ENCODE measurements at places on chromosomes 5 and 9.

DNA sequence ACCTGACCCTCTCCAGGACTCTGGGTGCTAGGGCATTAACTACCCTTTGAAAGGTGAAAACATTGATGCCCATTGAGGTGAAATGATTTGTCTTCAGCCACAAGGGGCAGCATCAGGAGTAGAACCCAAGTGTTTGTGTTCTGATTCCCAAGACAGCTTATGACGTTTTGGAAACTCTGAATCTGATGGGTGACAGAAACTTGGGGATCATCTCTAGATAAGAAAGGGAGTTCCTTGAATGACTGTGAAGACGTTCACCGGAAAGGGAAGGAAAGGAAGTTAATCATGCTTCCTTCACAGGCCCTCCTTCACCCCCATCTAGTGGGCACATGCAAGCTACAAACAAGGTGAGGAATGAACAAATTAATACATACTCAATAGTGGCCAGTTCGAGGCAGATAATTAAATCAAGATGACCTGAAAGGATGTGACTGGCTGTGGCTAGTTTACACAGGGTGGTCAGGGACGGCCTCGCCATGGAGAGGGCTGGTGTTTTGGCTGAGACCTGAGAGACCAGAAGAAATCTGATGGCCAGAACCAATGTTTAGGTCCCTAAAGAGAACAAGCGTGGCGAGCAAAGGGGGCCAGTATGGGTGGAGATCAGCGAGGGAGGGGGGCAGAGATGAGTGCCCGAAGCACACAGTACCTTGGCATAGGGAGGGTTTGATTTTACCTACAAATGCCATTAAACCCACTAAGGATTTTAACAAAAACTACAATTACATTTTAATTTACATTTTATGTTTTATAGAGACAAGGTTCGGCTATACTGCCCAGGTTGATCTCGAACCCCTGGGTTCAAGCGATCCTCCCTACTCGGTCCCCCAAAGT lies 937 bp upstream of the SLC26A2 start:
- DNase-seq: no peak

DNA sequence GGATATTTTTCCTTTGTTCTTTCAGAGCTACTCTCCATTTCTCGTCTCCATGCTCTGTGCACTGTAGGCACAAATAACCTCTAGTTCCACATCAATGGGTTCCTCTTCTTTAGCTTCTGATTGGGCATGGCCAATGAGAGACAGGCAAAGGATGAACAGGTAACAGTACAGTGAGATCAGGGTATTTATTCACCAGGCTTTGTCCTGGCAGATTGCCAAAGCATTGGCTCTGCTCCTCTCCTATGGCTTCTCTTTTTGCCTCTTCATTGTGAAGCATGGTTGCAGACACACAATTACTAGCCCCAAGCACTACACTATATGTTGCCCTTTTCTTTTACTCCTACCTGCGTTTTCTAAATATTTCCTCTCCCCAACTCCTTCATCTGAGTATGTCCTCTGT lies 215.1 kb upstream of the ARRDC3 start:
- DNase-seq: no peak

GRCh38 chr9:98836206-98836605 lies 28.7 kb downstream of the GALNT12 start:
- DNase-seq: no peak

DNA sequence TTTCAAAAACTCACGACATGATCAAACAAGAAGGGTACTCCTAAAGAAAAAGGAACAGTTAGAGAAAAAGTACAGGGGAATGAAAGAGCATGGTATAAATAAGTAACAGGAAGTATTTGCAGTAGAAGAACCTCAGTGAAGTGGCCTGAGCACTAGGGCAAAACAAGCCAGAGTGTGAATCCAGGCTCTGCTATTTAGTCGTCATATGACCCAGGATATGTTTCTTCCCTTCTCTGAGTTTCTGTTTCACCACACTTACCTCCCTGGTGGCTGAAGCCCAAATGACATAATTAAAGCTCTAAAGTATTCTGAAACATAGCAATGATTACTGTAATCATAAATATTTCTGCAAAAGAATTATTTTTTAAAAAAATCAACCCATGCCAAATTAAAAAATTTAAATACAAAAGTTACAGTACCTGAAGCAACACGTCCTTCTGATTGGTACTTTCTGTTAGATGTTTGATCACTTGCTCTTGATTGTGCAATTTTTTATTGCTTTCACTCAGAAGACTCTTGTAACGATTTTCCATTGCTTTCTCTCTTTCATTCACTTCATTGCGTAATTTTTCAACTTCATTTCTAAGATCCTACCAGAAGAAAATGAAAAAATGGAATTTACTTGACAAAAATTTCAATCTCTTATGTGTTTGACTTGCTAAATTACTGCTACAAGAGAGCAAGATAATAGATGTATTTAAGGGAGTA lies 88.9 kb downstream of the CDK5RAP2 start:
- DNase-seq: no peak
